ENCODE measurements at places on chromosomes 2 and 18.

DNA sequence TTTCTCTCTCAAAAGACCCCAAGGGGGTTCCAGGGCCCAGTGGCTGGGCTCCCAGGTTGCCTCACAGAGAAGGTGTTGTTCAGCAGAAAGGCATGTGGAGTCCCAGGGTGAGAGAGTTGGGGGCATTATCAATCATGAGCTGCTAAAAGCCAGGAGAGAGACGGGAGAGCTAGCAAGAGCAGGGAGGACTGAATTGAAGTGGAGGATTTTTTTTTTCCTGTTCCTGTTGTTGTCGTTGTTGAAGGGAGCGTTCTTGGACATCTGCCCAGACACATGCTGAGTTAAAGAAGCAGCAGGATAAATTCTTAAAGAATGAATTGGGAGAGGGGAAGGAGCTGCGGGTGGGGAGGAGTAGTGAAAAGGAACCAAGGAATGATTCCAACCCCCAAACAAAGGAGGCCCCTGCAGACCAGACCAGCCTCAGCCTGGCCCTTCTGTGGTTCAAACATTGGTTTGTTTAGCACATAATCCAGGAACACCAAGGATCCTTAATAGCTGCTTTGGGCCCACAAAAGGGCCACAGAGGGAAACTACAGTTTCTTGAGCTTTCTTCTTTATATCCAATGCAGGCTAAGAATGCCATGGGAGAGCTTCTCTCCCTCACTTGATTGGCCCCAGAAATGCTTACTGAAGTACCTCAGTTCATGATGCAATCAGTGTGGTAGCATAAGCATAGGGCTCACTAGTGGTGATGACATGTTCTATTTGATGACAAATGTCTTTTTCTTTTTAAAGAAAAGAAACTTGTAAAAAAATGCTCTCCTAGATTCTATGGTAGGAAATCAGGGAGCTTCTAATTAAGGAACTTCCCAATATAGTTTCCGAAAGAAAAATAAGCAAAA lies 146.0 kb downstream of the SETBP1 start:
- DNase-seq: no peak

DNA sequence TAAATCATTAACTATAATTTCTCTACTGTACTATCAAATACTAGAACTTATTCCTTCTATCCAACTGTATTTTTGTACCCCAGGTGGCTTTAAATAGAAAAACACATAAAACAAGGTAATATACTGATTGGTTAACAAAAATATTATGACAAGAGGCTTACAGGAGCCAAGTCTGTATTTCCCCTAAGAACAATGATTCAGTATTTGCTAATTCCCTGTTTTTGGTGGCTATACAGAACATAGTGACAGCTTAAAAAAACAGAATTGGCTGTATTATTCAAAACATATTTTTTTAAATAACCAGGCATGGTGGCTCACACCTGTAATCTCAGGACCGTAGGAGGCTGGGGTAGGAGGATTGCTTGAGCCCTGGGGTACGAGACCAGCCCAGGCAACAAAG lies 16.3 kb downstream of the RTN4 start:
- no peak for DNase-seq

- no peak for DNase-seq
Observed at GRCh38 chr2:42249887-42250286, 80.7 kb downstream of the EML4 start.

DNA sequence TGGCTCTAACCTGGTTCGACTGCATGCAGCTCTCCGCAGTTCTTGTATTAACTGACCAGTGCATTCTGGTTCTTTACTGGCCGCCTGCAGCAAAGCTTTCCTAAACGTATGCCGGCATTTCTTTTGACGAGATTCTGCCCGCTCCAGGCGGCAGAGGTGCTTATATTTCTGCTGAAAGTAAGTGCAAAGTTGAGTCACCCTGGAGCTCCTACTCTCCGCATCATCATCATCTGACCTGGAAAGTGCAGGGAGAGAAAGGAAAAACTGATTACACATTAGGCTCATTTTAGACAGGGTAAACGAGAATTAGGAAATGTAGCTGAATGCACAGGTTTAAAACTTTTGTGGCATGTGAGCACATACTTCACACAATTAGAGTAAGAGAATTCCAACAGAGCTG lies 57.9 kb downstream of the INO80D start:
- no peak for DNase-seq

Data from stimulated activated CD4-positive, alpha-beta T cell treated with anti-CD3 and anti-CD28 coated beads, TNF-alpha, amount 100 ng/mL, for 24 hours (primary cell).